Skin of body (tissue), 3 donors: ENCODE measurements at places on chromosomes 6 and 20.

- DNase-seq, result no peak
Measured at GRCh38 chr6:53837865-53838769, 43.3 kb downstream of the LRRC1 start.

DNA sequence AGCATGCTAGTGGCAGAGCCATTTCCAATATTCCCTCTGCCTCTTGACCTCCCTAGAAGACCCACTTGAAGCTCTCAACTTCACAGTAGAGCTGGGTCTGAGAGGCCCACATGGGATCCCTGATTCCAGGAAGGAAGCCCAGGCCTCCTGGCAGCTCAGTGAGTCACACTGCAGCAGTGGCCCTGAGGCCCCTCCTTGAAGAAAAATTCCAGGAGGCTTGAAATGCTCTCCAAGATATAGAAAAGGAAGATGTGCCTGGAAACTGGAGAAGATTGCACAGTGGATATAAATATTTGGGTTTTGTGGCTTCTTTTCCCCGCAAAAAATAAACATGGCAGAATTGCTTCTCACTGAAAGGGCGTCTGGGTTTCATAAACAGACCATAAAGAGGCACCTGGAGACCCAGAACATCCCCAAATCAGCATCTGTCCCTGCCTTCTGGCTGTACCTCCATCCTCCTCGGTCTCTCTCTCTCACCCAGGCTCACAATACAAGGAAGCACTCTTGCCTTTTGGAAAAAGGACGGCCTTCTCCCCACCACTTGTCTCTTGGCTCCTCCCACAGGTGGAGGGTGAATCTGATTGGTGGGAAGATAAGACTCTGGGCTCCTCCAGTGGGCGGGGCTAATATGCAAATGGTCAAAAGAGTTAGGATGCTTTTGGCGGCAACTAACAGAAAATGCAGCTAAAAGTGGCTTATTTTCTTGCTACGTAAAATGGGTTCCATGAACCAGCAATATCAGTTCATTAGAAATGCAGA, 200.0 kb upstream of the SULF2 start:
- DNase-seq, result no peak

DNA sequence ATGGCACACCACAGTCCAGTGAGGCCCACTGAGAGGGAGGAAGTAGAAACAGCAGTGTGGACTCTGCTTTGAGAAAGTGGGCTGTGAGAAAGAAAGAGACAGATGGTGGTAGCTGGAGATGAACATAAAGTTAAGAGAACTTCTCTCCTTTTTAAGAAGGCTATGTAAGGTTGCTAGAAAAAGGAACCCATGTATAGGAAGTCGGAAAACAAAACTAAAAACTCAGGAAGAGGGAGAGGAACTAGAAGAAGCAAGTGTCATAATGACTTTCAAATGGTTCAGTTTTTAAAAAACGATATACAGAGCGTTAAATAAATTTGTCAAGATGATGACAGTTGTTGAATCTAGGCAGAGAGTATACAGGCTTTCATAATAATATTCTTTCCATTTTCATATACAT, 25.4 kb upstream of the GMNN start:
- no peak for DNase-seq

- DNase-seq, result no peak
Measured at GRCh38 chr6:141153563-141153962, 979.2 kb upstream of the GJE1 start.

GRCh38 chr6:125082908-125083683, 70.5 kb upstream of the TPD52L1 start:
- no peak for DNase-seq

DNA sequence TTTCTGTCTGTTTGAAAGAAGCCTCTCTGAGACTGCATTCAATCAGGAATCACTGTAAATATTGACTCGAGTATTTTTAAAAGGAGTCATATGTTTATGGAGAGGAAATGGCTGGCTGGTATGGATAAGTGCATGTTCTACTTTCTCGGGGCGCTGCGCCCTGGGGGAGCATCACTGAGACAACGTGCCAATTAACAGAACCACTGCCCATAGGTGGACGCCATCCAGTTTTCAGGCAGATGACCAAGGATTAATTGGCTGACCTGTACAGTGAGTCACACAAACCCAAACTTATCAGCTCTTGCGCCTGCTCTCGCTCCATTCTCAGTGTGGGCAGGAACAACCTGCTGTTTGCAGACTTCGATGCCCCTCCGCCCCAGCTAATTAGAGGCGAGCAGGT, 571.2 kb downstream of the QKI start:
- DNase-seq, result no peak

DNA sequence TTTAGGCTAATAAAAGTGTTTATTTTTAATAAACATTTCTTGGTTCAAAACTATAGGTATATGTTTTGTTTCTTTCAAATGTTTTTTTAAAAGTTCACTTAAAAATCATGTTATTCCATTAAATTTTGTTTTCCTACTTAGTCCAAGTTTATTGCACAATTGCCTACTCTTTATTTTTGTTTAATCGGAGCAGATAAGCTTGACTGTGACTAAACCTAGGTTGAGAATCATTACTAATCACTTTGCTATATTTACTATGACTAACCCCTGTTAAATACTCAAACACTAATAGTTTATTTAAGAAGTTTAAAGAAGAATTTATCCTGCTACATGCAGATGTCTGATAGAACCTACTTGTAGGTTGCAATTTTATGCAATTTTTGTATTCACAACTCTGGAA, 18.8 kb downstream of the MAP3K4 start:
- no peak for DNase-seq

GRCh38 chr6:149045404-149045803, 272.1 kb upstream of the TAB2 start:
- DNase-seq, result no peak

- DNase-seq, result peak; percentile 68
Measured at GRCh38 chr20:53737396-53738038, 143.9 kb upstream of the ZNF217 start.

DNA sequence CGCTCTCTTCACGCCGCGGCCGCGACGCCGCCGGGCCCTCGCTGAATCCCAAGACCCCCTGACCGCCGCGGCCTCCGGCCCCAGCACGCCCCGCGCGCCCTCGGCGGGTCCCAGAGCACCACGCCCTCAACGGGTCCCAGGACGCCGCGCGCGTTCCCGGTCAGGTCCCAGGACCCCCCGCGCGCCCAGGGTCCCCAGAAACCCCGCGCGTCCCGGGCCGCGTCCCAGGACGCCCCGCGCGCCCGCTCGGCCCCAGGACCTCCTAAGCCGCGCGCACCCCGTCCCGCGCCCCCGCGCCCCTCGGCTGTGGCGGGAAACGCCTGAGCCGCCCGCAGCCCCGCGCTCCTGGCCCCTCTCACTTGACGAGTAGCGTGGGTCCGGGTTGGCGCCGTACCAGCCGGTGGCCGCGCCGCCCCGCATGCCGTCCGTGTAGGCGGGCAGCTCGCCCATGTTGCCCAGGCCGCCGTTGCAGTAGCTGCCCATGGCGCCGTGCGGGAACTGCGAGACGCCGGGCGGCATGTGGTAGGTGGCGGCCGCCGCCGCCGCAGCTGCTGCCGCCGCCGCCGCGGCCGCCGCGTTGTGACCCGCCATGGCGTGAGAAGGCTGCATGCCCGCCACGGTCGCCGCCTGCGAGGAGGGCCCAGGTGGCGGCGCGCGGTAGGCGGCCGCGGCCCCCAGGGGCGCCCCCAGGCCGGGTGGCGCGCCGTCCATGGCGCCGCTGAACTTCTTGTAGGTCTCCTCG, 556 bp downstream of the NKX2-4 start:
- no peak for DNase-seq
